Activated CD8-positive, alpha-beta T cell treated with anti-CD3 and anti-CD28 coated beads for 36 hours (primary cell): ENCODE measurements at places on chromosomes 3 and 15. TPM values are rescaled to one million over a fixed set of nuclear protein-coding genes. Genes with fewer than 3 reads are reported as not detected.
A peak's percentile ranks its signal among the peaks of the same experiment; 100 is the strongest.

Gene TMEM158
- not detected for total RNA-seq

Gene UBE2E1
- 80.3 TPM for total RNA-seq

Gene ZNF710
- 15.2 TPM for total RNA-seq

Gene SLC22A13
- 0.18 TPM for total RNA-seq

Gene FOXL2
- not detected for total RNA-seq

GRCh38 chr3:160999274-160999673 is 105.9 kb downstream of the B3GALNT1 start:
- DNase-seq = peak; percentile 48
- H3K4me1 ChIP-seq = peaks cover 8% of the 10 kb centered on the region
- H3K4me3 ChIP-seq = no peak overlapping the region
- H3K27ac ChIP-seq = no peak overlapping the region

- no peak for DNase-seq
- H3K27ac ChIP-seq = no peak overlapping the region
- H3K4me1 ChIP-seq = no peaks in the 10 kb centered on the region
- no peak overlapping the region for H3K4me3 ChIP-seq
Measured at GRCh38 chr3:33932010-33932764, 133.8 kb downstream of the PDCD6IP start.

DNA sequence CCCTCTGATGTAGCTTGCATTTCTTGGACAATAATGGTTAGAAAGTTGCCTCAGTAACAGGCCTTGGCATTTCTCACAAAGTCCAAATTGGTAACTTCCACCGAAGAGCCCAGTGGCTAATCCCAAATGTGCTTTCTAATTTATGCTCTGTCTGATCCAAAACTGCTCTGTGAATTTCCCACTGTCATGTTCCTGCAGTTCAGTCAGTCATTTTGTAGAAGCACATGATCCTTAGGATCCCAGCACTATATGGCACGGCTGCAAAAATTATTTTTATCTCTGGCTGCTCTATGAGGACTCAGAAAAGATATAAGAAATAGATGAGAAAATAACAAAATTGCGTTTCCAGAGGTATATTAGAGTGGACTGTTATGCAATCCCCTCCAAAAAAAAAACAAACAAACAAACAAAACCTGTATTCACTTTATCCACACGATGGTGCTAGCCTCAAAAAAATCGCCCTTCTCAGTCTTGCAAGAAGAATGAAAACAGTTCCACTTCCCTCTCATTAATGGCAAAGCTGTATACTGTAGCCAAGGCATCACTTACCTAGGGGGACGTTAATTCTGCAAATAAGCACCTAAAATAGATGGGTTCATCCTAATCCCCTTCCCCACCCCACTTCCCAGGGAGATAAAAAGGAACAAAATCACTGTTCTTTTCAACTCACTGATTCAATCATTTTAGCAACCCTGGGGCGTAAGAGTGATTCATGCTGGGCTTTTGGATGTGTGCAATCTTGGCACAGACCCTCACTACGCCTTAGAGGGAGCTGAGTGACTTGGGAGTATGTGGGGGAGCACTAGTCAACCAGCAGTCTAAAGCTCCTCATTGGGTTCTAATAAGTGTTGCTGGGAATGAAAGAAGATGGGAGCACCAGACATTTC is 61.3 kb downstream of the TMCO5A start:
- H3K36me3 ChIP-seq = no peaks in the 10 kb centered on the region
- DNase-seq = no peak
- H3K4me3 ChIP-seq = no peak overlapping the region
- H3K27me3 ChIP-seq = peaks cover 13% of the 10 kb centered on the region
- H3K4me1 ChIP-seq = no peaks in the 10 kb centered on the region

- H3K4me1 ChIP-seq = peaks cover 45% of the 10 kb centered on the region
- H3K27ac ChIP-seq = peak overlapping the region; percentile 91
- peak; percentile 69 for DNase-seq
- peak overlapping the region; percentile 81 for H3K4me3 ChIP-seq
- H3K36me3 ChIP-seq = peaks cover 44% of the 10 kb centered on the region
- no peaks in the 10 kb centered on the region for H3K27me3 ChIP-seq
Measured at GRCh38 chr15:70095408-70096214, 2.1 kb downstream of the TLE3 start.

Gene SCG5
- 1.6 TPM for total RNA-seq

Gene GYG1
- total RNA-seq = 18.3 TPM

DNA sequence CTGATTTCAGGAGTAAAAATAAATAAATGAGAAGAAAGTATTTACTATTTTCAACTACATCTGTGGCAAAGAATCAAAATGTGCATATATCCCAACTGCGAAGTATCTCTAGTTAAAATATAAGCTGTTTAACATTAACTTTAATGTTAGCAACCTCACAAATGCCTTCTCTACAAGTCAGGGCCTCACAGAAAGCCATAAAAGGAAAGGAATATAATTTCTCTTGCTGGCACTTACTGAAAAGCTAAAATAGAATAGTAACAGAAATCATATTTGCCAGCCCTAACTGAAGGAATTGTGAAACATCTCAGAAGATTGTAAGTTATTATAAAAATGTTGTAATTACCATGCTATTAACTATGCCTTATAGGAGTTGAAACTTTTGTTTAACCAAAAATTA is 65.1 kb upstream of the MBNL1 start:
- DNase-seq = no peak
- peaks cover 11% of the 10 kb centered on the region for H3K36me3 ChIP-seq
- peak overlapping the region; percentile 87 for H3K27ac ChIP-seq

DNA sequence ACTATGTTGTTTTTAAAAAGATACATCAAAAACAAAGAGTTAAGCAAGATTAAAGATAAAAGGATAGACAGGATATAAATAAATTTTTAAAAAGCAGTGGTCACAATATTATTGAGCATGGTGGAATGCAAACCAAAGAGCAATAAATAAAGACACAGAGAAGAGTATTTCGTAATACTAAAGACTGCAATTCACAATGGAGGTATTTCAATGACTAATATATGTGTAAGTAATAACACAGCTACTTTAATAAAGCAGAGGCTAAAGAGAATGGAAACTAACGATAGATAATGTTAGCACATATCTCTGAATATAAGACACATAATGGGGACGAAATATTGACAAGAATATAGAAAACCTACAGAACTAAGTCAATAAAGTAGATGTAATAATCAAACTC is 219.6 kb downstream of the WDR72 start:
- no peaks in the 10 kb centered on the region for H3K36me3 ChIP-seq
- no peak overlapping the region for H3K27ac ChIP-seq
- H3K4me3 ChIP-seq = no peak overlapping the region
- no peaks in the 10 kb centered on the region for H3K27me3 ChIP-seq
- DNase-seq = no peak
- H3K4me1 ChIP-seq = no peaks in the 10 kb centered on the region

Gene ZPLD1
- not detected for total RNA-seq

Gene FANCD2OS
- not detected for total RNA-seq

DNA sequence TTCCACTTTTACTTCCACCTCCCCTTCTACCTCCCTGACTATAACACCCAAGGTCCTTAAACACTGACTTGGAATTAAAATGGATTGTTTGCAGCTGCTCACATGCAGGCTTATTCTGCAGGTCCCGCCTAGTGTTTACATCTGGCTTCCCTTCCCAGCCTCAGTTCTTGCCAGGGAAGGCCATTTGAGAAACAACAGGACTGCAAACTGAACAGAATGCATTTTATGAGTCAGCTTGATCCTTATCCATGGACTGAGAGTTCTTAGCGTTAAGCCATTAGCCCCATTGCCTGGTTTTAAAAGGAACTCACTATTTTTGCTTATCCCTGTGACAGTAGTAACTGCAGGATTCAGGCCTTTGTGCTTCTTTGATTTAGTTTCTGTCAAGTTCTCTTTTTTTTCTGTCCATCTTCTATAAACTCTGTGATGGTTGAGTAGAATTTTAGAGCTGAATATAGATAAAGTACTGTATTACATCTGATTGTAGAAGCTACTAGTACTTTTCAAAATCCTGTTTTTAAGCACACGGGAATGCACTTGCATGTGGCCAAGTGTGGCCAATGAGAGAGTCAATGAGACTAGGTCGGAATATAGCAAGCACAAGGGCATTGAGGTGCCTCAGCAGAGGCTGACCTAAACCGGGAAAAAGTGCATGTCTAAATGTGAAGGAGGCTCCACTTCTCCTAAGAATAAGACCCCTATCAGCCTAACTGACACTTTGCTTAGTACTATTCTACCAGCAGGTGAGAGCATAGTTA is 106.4 kb downstream of the TUSC7 start:
- H3K4me3 ChIP-seq = no peak overlapping the region
- H3K36me3 ChIP-seq = no peaks in the 10 kb centered on the region
- DNase-seq = no peak
- no peaks in the 10 kb centered on the region for H3K27me3 ChIP-seq
